ENCODE measurements at places on chromosomes 16 and 17. TPM values are rescaled to one million over a fixed set of nuclear protein-coding genes. Genes with fewer than 3 reads are reported as not detected.

GRCh38 chr16:13401641-13402040, 500.2 kb downstream of the SHISA9 start:
- DNase-seq: no peak

- DNase-seq: no peak
Observed at GRCh38 chr17:35627417-35627816, 40.3 kb downstream of the AP2B1 start.

GRCh38 chr16:72092832-72093447, 480 bp downstream of the TXNL4B start:
- DNase-seq: peak; percentile 48

Gene LONP2
- 43.6 TPM for total RNA-seq

GRCh38 chr16:88449267-88449561, 3.9 kb upstream of the ZFPM1 start:
- no peak for DNase-seq

- DNase-seq: no peak
Observed at GRCh38 chr17:45451131-45451530, 18.5 kb upstream of the ARHGAP27 start.

- DNase-seq: no peak
Observed at GRCh38 chr16:27340654-27341053, 26.9 kb downstream of the IL4R start.

GRCh38 chr16:77974883-77975282, 47.5 kb upstream of the CLEC3A start:
- DNase-seq: no peak

Gene ZKSCAN2
- 8.4 TPM for total RNA-seq

- DNase-seq: no peak
Observed at GRCh38 chr17:7330638-7331015, 1.5 kb upstream of the NEURL4 start.

DNA sequence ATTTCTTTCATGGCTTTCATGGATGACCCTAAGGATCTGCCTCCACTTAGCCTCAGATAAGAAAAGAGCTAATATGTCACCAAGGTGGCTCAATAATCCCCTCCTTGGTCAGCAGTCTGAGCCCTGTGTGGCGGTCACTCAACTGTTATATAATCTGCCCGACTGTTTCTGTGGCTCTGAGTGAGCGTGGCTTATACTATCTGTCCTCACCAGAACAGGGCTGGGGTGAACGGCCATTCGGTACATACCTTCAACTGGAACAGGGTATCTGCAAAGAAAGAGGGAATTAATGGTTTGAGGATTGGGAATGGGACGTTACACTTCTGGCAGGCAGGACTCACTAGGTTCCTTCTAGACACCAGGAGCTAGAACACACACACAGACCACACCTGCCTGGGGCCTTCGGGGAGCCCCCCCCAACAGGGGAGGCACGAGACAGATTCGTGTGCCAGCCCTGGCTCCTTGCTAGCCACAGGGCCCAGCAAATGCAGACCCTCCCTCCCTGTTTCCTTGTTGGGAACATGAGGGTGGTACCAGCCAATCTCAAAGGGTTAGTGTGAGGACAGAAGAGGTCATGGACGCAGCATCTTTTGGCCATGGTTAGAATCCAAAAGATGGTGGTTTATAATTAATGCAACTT, 3.7 kb downstream of the CHMP1A start:
- DNase-seq: no peak

Gene LYRM9
- 24.8 TPM for total RNA-seq

Gene SSH2
- 10.6 TPM for total RNA-seq

DNA sequence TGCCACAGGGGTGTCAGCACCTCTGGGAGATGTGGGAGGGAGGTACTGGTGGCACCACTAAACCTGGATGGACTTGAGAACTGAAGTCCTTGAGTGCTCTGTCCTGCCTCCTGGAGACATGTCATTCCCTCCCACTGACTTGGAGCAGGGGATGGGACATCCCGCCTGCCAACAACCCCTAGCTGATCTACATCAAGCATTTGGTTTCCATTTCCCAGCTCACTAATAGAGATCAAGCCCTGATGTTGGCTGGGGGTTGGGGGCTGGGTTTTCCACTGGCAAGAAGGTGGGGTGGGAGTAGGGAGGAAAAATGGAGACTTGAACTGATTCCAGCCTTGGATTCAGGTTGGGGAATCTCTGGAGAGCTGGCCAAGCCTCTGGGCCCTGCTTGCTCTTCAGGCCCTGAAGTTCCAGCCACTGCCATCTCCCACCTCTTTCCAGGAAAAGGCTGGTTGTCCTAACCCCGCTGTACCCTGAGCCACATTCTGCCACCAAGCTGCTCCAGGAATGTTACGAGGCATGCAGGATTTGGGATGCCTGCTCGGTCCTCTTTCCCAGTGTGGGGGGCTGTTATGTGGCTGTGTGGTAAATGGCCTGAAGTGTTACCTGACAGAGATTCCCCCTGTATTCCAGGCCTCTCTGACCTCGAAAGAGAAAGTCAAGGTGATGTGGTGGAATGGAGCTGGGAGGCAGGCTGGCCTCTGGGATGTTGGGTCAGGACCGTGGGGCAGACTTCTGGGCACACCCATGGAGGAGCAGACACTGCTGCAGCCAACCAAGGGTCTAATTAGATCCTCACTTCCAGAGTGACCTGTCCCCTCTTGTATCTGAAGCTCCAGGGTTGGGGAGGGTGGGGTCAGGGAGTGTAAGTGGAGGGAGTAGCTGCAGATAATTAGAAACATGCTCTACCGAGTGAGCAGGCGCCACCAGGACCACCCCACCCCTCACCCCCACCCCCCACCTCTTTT, 16.7 kb downstream of the IGFBP4 start:
- DNase-seq: no peak

DNA sequence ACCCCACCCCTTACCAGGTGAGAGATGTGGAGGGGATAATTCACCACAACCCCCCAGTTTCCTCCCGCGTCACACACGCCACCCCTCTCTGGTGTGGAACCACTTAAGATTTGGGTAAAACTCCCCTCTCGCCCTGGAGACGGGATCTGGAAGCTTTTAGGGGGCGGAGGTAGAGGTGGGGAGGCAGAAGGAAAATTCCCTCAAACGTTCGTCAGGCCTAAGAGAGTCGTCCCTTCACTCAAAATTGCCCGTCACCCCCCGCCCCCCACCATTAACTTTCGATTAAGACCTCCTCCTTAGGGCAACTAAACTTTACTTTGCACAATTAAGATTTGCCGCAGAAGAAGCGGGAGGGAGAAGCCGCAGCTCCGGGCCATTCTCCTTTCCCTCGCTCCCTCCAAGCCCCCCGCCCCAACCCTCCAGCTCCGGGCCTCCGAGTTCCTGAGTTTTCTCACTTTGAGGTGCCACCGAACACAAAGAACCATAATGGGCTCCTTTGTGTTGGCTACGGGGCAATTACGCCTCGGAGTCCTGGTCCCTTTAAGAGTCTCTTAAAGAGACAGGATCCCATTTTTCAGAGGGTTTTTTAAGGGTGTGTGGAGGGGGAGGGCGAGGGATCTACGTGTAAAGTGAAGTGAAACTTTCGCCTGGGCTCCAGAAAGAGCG, 985 bp upstream of the FZD2 start:
- DNase-seq: peak; percentile 83

Gene TSPAN10
- total RNA-seq: 0.96 TPM

GRCh38 chr16:64880994-64881393, 240.9 kb downstream of the CDH11 start:
- no peak for DNase-seq

- DNase-seq: no peak
Observed at GRCh38 chr17:12922120-12922519, 95.7 kb downstream of the ELAC2 start.

GRCh38 chr16:23403547-23403946, 49.4 kb downstream of the COG7 start:
- no peak for DNase-seq

GRCh38 chr16:28324235-28324886, 32.0 kb downstream of the SBK1 start:
- DNase-seq: no peak

DNA sequence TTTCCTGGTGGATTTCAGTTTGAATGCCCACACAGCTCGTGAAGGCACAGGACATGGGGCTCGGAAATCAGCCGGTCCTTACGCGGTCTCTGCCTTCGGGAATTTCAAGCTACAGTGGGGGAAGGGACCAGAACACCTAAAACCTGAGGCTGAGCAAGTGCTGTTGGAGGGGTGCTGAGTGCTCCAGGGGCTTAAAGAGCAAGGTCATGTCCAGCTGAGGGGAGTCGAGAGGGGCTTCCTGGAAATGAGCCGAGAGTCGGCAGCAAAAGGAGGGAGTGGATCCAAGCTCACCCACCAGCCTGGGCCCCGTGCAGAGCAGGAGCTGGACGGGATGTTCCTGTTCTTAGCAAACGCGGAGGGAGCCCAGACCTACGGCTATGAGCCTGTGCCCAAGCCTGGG, 73.2 kb upstream of the RPL38 start:
- no peak for DNase-seq

Gene ANKRD40CL
- 2.9 TPM for total RNA-seq

Gene AARS1
- total RNA-seq: 51.3 TPM

GRCh38 chr17:38852771-38853291, 690 bp downstream of the RPL23 start:
- DNase-seq: no peak

GRCh38 chr17:76903631-76904030, 35.4 kb downstream of the MGAT5B start:
- no peak for DNase-seq

Gene RNU2-1
- total RNA-seq: not detected

Gene KRTAP9-3
- not detected for total RNA-seq

GRCh38 chr17:43524945-43525575, 21.1 kb downstream of the ETV4 start:
- peak; percentile 18 for DNase-seq

- DNase-seq: no peak
Observed at GRCh38 chr17:59181481-59181880, 25.9 kb downstream of the PRR11 start.

Gene SLC13A5
- 0.48 TPM for total RNA-seq

DNA sequence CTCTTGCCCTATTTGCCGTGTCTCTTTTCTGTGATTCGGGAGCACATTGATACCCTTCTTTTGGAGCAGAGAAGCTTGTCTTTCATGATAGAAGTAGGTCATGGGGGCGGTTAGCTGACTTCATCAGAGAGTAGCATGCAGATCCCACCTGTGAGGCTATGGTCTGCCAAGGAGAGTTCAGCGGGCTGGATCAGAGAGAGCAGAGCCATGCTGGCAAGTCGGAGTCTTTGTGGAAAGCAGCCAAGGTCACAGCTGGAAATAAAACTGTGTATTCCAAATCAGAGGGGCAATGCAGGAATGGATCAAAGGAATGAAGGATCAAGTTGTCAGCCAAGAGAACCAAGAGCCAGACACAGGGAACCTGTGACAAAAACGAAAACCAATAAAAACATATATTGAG, 595.9 kb downstream of the WWOX start:
- DNase-seq: no peak

GRCh38 chr16:61500851-61501250, 535.4 kb downstream of the CDH8 start:
- no peak for DNase-seq

DNA sequence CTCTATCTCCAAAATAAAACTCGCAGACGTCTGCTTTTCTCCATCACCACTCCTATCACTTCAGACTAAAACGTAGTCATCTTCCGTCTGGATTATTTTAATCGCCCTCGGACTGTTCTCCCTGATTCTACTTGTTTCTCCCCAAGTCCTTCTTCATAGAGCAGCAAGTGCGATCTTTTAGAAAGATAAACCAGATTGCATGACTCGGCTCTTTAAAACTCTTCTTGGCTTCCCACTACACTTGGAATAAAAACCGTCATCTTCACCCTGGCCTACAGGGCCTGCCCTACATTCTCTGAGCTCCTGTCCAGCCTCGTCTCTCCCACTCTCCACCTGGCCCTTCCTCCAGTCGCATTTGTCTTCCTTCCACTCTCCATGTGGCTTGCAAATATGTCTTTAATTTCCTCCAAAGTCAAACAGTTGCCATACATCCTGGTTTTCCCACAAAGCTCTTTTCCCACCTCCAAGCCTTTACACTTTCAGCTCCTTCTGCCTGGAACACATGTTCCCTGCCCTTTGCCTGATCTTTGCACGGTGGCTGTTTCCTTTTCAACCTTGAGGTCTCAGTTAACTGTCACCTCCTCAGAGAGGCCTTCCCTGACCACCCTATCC, 70.5 kb upstream of the DHX40 start:
- no peak for DNase-seq

Gene KRT39
- total RNA-seq: 2.4 TPM

Data from umbilical cord (tissue), 2 donors.